ENCODE measurements at places on chromosomes 16 and 17. TPM values are rescaled to one million over a fixed set of nuclear protein-coding genes. Genes with fewer than 3 reads are reported as not detected.

Gene CCDC78
- total RNA-seq: 0.93 TPM

Gene USP22
- 260 TPM for total RNA-seq

Gene SKAP1
- total RNA-seq: 7.3 TPM

Gene KRT36
- not detected for total RNA-seq

Gene SOCS1
- total RNA-seq: 25.8 TPM

Gene PABPN1L
- not detected for total RNA-seq

Gene BFAR
- 54.6 TPM for total RNA-seq

Gene CDRT15L2
- total RNA-seq: not detected

Gene TBC1D3
- total RNA-seq: not detected

Gene GAS2L2
- 0.06 TPM for total RNA-seq

Gene C16orf92
- not detected for total RNA-seq

Gene SLC13A2
- total RNA-seq: 1.9 TPM

Gene AKAP10
- total RNA-seq: 34.2 TPM

Gene TNFSF13
- total RNA-seq: 10.2 TPM

Measured in metanephros (tissue), 2 donors.